ENCODE measurements at places on chromosomes 13 and 19. TPM values are rescaled to one million over a fixed set of nuclear protein-coding genes. Genes with fewer than 3 reads are reported as not detected.

Gene VSIG10L
- total RNA-seq = 1.5 TPM

- no peaks in the 10 kb centered on the region for H3K27me3 ChIP-seq
- H3K36me3 ChIP-seq = no peaks in the 10 kb centered on the region
- peak overlapping the region; percentile 50 for H3K27ac ChIP-seq
- H3K4me1 ChIP-seq = peaks cover 63% of the 10 kb centered on the region
- no peak overlapping the region for H3K4me3 ChIP-seq
Measured at GRCh38 chr19:10408511-10409283, 5.4 kb upstream of the CDC37 start.

GRCh38 chr13:51153527-51153926 lies 42.5 kb upstream of the C13orf42 start:
- no peak overlapping the region for H3K4me3 ChIP-seq
- H3K4me1 ChIP-seq = peaks cover 8% of the 10 kb centered on the region
- H3K27ac ChIP-seq = no peak overlapping the region
- DNase-seq = no peak
- H3K27me3 ChIP-seq = peaks cover 2% of the 10 kb centered on the region
- no peaks in the 10 kb centered on the region for H3K36me3 ChIP-seq

- peaks cover 11% of the 10 kb centered on the region for H3K27me3 ChIP-seq
- H3K4me1 ChIP-seq = no peaks in the 10 kb centered on the region
- no peak overlapping the region for H3K27ac ChIP-seq
- no peak for DNase-seq
- H3K4me3 ChIP-seq = no peak overlapping the region
- no peaks in the 10 kb centered on the region for H3K36me3 ChIP-seq
Measured at GRCh38 chr13:108959234-108959633, 329.8 kb downstream of the MYO16 start.

DNA sequence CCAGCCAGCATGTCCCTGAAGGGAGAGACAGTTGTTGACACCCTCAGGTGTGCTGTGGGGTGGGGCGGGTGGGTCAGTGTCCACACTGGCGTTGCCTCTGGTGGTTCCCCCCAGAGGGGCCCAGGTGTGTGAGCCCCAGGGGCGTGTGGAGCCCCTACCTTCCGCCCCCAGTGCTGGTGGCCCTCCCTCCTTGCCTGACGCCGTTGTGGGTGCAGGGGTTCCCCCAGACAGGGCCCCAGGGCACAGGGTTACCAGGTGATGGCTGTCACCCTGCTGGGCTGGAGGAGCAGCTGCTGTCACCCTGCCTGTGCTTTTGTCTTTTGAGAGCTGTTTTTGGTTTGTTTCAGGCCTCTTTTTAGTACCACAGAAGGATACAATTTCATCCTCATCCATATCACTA lies 27.2 kb downstream of the ATP4B start:
- H3K36me3 ChIP-seq = peaks cover 60% of the 10 kb centered on the region
- no peak for DNase-seq
- H3K27me3 ChIP-seq = no peaks in the 10 kb centered on the region
- H3K4me3 ChIP-seq = no peak overlapping the region

DNA sequence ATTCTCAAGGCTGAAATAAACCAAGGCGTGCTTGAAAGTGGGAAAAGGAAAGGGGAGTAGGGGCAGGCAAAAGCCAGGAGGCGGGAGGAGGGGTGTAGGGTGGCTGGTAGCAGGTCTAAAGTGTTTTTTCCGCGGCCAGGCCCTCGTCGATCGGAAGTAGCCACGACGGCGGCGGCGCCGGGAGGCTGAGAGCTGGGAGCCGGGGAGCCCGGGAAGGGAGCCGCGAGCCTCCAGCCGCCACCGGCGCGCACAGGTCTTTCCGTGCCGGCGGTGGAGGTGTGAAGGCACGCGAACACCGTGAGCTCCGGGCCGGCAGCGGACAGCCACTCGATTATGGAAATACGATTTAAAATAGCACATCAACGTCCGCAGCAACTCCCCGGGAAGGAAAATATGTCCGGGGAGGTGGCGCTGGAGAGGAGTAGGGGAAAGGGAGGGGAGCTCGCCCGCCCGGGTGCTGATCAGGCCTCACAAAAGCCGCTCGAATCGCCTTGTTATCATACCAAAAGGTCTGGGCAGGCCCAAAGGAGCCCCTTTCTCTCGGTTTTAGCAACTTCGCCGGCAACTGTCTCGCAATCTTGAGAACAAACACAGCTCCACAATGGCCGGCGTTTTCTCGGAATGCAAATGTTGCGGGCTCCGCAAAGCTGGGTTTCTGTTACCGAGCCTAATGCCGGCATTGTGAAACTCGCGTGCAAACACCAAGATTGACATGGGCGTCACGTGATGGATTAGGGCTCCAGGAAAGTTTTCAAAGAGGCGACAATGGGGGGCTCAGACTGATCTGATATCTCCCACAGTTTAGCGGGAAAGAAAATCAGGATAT lies 2.9 kb upstream of the PCDH8 start:
- H3K4me3 ChIP-seq = peak overlapping the region; percentile 63
- peaks cover 76% of the 10 kb centered on the region for H3K27me3 ChIP-seq
- DNase-seq = peak; percentile 32
- H3K36me3 ChIP-seq = peaks cover 5% of the 10 kb centered on the region

DNA sequence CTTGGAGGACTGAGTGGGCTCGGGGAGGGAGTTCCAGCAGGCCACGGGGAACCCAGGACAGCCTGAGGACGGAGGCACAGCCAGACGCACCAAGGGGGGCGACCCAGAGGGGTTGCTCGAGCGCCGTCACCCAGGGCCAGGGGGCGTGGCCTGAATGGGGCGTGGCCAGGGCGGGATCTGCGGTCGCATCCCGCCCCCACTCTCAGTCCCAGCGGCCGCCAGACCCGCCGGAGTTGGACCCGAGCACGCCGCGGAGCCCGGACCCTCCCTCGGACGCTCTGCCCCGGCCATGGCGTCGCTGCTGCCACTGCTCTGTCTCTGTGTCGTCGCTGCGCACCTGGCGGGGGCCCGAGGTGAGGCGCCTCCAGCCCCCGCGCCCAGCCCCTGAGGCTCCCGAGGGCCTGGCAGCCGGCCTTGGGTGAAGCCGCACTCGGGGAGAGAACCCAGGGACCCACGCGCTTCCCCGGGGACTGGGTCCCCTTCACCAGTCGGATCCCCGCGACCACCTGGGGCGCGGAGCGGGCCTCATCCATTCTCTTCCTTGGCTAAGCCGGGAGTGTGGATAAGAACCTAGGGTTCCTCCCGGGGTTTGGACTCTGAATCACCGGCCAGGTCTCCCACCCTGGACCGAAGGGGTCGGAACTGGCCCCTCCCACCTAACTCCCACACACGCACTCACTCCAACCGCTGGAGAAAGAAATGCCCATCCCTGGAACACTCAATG lies at the start of gene CILP2:
Gene CILP2, plus strand, starts transcription at position 205 of the 724 bp plus-strand sequence. Its CDS starts 85 bp downstream, at position 290.
- no peak within 1 kb of the TSS for H3K27ac ChIP-seq
- no peaks in the 10 kb centered on the region for H3K36me3 ChIP-seq
- peaks cover 8% of the 10 kb centered on the region for H3K27me3 ChIP-seq

All from activated naive CD4-positive, alpha-beta T cell treated with anti-CD3 and anti-CD28 coated beads for 36 hours (primary cell).